ENCODE measurements at places on chromosomes 3 and 15. TPM values are rescaled to one million over a fixed set of nuclear protein-coding genes. Genes with fewer than 3 reads are reported as not detected.

CCDC54 gene
- total RNA-seq: not detected

SLC24A5 gene
- total RNA-seq: not detected

SLC9C1 gene
- not detected for total RNA-seq

SCG5 gene
- total RNA-seq: 0.67 TPM

EPHB3 gene
- total RNA-seq: 6.0 TPM

SPINT1 gene
- total RNA-seq: 32.7 TPM

CCRL2 gene
- not detected for total RNA-seq

TM4SF4 gene
- 0.46 TPM for total RNA-seq

GOLGA6B gene
- total RNA-seq: not detected

IL12A gene
- total RNA-seq: not detected

FBXW12 gene
- not detected for total RNA-seq

NAALADL2 gene
- total RNA-seq: 2.7 TPM
